Muscle of arm (tissue), 14 donors: ENCODE measurements at places on chromosomes 12 and 14.

GRCh38 chr14:75628816-75629215 is 31.9 kb downstream of the ERG28 start:
- DNase-seq: no peak

DNA sequence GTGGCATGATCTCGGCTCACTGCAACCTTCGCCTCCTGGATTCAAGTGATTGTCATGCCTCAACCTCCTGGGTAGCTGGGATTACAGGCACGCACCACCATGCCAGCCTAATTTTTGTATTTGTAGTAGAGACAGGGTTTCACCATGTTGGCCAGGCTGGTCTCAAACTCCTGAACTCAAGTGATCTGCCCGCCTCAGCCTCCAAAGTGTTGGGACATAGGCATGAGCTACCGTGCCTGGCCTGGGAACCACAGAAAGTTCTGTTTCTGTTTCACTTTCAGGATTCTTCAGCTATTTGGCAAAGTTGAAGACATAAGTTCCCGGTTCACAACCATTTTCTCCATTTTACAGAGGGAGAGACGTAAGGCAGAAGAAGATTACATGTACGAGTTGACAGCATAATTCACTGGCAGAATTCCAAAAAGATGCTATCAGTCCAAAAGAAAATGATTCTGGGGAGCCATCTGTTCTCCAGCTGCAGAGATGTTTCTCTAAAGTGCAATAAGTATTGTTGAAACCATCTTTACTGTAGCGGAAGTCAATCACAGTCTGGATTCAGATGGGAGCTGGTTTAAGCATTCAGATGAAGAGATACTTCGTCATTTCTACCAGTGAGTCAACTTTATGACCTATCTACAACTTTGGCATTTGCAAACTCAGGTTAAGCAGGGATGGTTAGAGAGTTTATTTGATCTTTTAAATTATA is 8.1 kb upstream of the RNF34 start:
- DNase-seq: peak; percentile 25

GRCh38 chr14:41817626-41818025 is 210.9 kb downstream of the LRFN5 start:
- no peak for DNase-seq

- no peak for DNase-seq
Measured at GRCh38 chr12:68501226-68501625, 109.5 kb upstream of the RAP1B start.

- DNase-seq: no peak
Measured at GRCh38 chr12:69425417-69425816, 44.8 kb upstream of the FRS2 start.

- DNase-seq: no peak
Measured at GRCh38 chr14:33704481-33704880, 246.4 kb downstream of the EGLN3 start.

- DNase-seq: no peak
Measured at GRCh38 chr12:57563358-57563757, 13.5 kb downstream of the KIF5A start.

GRCh38 chr12:27969624-27970400 is 2.7 kb downstream of the PTHLH start:
- peak; percentile 45 for DNase-seq

DNA sequence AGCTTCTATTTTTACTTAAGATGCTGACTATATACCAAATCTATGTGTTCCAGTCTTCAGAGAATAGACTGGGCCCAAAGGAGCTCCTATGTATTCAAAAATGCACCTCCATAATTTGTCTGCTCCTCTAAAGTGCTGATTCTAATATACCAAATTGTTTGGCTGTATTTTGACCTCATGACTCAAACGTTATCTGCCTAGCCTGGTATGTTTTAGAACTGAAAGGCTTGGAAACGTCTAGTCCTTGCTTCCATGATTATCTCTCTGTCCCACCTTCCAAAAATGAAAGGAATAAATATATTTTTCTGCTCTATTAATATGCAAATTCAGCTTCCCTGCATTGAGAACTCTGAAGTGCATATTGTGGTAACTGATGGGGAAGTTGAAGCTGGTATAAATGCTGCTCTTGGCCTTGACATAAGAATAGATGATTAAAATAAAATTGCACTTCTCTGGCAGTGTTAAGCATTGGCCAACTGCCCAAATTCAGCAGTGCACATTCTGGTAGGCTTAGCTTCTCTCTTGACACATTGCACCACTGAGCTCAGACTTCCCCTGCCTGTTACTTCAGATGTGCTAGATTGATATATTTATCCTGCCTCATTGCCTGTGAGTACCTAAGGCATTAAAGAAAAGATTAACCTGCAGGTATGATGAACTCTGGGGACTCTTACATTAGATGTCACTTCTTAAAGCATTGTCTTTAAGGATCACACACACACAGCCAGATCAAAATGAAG is 882.3 kb downstream of the RPS29 start:
- no peak for DNase-seq

GRCh38 chr12:56120158-56120846 is 2.2 kb downstream of the ZC3H10 start:
- no peak for DNase-seq

DNA sequence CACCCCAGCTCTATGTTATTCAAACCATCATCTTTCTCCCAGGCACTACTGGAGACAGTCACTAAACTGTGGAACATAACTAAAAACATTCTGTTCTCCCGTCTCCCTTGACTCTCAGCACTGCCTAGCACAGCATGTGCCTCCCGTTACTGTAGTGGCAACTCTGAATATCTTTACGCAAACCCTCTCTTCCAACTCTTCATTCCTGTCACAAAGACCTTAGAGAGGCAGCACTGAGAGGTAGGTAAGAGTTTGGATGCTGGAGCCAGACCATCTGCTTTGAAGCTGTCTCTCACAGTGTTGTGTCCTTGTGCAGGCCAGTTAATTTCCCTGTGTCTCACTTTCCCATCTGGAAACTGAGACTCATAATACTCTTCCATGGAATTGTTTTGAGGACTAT is 108.1 kb downstream of the DIP2B start:
- no peak for DNase-seq

- no peak for DNase-seq
Measured at GRCh38 chr14:102258136-102258535, 46.8 kb downstream of the MOK start.

DNA sequence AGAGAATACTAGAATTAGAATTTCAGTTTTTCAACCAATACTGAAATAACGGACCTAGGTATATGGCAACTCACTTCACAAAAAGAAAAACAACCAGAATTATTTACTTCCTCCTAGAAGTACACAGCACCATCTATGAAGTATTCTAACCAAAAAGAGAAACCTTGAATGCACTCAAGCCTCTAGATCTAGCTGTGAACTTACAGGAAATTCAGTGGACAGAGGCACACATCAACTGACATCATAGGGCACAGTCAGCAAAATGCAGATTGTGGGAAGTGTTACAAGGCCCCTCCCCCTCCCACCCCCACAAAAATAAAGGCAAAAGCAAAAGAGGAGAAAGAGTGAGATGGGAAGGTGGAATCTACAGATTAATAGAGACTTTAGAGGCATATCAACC is 102.4 kb downstream of the TMTC1 start:
- DNase-seq: no peak

GRCh38 chr12:125861299-125862281 is 796.4 kb downstream of the AACS start:
- peak; percentile 79 for DNase-seq

DNA sequence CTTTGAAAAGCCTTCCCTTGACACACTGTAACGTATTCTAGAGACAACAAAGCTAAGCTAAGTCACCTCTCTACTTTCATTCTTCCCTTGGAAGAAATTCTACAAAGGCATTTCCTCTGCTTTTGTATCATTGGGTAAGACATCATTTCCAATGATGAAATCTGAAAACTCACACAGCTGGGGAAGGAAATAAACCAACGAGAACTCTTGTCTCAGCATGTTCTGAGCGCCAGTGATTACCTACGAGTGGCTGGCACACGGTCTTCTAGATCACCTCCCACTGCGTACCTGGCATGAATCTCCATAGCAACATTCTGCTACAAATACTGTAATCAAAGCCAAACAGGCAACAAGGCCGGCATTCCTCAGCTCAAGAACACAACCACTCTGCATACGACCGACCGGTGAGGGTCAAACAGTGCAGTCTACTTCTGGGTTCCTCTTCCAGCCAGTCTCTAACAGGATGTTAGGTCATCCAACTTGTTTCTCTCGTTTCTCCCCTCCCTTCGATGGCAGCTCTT is 7.6 kb downstream of the VPS37B start:
- no peak for DNase-seq

- DNase-seq: no peak
Measured at GRCh38 chr12:76588881-76589565, 29.5 kb upstream of the OSBPL8 start.

DNA sequence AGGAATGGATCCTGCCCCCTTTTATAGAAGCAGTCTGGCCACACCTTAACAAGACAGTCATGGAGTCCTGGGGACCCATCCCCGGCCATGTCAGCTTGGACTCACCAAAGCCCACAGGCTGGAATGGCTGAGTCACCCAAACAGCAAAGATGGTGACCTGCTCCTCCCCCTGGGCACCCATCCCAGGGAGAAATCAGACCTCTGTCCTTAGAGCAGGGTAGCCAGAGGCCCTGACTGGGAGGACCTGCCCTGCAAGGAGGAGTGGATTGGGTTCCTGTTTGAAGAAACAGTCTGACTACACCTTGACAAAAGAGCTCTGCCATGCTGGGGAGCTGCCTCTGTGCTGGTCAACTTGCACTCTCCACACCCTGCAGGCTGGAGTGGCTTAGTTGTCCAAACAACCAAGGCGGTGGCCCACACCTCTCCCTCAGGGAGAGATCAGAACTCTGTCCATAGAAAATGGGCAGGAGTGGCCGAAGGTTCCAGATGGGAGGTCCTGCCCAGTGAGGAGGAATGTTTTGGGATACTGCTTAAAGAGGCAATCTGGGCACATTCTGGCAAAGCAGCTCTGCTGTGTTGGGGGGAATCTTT is 16.6 kb downstream of the MGP start:
- DNase-seq: no peak

- no peak for DNase-seq
Measured at GRCh38 chr12:22740656-22741355, 115.8 kb downstream of the ETNK1 start.

- no peak for DNase-seq
Measured at GRCh38 chr12:19498099-19498498, 58.8 kb downstream of the AEBP2 start.

DNA sequence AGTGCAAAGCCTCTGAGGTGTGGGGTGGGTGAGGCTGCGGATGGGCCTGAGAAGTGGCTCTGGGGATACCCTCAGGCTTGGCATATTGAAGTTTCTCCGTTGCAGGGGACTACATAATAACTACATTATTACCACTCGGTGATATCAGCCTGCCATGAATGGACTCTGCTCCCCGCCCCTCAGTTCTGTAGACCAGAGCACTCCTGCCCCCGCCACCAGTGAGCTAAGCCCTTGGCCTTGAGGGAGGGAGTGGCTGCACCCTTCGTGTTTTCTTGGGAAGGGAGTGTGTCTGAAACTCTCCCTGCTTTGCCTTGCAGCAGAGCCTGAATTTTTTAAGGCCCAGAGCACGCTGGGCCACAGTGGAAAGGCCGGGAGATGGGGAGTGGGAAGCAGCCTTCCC is 1.7 kb downstream of the ORAI1 start:
- DNase-seq: no peak

GRCh38 chr12:132393991-132394949 is 64.9 kb upstream of the GALNT9 start:
- no peak for DNase-seq

DNA sequence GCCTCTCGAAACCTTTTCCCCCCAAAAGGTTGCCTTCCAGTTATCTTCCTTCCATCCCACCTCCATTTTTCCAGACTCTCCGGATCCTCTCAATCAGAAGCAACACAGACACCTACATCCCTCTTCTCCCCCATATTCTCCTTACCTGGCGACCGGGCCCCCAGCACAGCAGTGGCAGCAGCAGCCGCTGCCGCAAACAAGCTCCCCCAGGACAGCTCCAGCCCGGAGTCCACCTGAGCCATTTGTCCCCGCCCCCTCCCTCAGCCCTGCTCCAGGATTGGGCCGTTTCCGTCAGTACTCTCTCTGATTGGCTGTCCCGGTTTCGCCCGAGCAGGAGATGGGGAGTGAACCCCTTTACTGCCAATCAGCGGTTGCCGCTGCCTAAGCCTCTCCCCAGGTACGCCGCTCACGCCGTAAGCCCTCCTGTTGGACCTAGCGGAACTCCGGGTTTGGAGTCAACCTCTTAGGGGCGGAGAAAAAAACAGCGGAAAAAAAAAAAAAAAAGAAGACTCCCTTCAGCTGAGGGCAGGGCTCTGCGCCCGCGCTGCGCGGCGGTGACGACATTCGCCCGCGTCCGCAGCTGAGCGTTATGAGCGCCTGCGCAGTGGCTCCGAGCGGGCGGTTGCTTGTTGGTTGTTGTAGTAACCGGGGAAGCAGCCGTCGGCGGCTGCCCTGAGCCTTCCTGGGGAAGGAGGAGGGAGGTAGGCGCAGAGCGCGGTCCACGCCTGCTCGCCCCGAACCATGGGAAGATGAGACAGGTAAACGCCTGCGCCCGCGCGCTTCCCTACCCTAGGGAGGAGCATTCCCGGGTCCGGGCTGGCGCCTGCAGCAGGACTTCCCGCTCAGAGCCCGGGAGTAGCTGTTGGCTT is at the start of the genes ERG28 and TTLL5:
Gene ERG28 (minus strand): TSS at position 247 of the 869 bp plus-strand sequence. CDS start 3,374 bp downstream, outside the sequence.
Gene TTLL5 (plus strand): TSS at position 617 of the 869 bp plus-strand sequence. CDS start 1,904 bp downstream, outside the sequence.
- peak; percentile 96 for DNase-seq

DNA sequence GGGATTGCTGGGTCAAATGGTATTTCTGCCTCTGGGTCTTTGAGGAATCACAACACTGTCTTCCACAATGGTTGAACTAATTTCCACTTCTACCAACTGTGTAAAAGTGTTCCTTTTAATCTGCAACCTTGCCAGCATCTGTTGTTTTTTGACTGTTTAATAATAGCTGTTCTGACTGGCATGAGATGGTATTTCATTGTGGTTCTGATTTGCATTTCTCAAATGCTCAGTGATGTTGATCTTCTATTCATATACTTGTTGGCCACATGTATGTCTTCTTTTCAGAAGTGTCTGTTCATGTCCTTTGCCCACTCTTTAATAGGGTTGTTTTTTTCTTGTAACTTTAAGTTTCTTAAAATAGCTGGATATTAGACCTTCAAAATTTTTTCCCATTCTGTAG is 150.0 kb upstream of the FRMD6 start:
- no peak for DNase-seq

- DNase-seq: no peak
Measured at GRCh38 chr12:96104566-96104965, 69.2 kb upstream of the LTA4H start.

DNA sequence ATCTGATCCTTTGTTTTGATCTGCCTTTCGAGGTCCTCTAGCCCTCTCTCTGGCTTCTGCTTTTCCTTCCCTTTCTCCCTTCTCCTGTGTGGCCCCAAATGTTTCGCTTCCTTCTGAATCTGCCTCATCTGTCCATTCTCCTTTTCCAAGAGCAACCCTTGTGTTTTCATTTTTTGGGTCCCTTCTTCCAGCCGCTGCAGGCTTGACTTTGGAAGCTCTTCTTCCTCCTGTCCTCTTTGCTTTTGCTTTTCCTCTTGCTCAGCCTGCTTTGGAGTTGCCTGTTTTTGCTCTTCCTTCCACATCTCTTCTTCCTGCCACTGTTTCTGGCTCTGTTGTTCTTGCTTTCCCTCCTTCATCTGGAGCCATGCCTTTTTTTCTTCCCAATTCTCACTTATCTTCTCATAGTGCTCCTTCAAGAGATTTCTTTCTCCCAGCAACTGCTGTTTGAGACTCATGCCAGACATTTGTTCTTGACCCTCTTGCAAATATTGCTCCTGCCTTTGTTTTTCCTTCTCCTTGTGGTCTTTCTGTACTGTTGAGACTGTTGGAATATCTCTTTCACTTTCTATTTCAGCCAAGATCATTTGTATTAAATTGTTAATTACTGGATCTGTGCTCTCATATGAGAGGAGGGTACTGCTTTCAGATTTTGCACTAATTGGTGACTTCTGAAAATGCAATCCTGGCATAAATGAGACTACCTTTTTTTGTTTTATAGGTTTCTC is 42.4 kb downstream of the FAM186A start:
- DNase-seq: no peak
